NCI-H1048 (cell line): ENCODE measurements at places on chromosomes 6 and 20.

DNA sequence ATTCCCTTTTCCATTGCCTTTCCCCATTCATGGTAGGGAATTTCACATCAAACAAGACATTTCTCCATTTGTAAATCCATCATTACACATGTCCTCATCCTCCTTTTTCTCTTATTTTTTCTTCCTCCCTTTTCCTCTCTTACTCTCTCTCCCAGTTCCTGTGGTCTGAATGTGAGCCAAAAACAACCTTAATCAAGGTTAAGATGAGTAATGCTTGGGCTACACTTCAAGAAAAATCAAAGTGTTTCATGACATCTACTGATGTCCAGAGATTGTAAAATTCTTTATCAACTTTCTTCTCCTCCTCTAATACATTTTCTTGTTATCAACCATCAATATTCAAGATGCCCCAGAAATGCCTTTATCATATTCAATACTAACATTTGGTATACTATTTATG lies 208.0 kb upstream of the PRND start:
- DNase-seq, result no peak

GRCh38 chr20:48658198-48658476 lies 169.7 kb downstream of the PREX1 start:
- no peak for DNase-seq

DNA sequence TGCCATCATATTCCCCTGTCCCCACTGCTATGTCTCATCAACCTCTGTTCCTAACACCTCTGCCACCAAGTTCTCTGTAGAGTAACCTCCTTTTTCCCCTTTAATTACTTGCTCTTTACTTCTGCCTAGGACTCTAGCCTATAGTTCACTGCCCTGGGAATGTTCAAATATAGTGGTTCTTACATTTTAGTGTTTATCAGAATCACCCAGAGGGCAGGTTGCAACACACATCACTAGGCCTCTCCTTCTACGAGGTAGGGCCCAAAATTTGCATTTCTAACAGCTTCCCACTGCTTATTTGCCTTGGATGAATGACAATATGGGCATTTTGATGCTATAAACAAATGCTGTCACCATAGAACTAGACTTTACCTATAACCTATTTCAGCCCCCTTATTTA lies 23.1 kb upstream of the C6orf141 start:
- DNase-seq, result peak; percentile 79

DNA sequence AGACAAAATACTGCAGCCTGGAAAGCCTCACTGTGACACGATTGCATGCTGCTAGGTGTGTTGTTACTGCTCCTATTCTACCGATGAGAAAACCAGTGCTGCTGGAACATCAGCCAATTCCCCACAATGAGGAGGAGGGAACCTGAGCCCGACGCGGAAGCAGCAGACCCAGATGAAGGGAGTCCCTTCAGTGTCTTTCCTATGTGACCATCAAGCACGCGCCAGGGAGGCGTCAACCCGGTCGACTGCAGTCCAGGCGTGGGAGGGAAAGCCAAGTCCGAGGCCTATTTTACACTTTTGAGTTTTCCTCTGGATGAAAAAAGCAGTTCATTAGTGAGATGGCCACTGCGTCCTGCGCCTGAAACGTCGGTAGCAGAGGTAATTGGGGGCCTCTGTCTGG lies 63.3 kb downstream of the STK35 start:
- no peak for DNase-seq

GRCh38 chr6:150175586-150176151 lies 32.8 kb downstream of the PPP1R14C start:
- no peak for DNase-seq

DNA sequence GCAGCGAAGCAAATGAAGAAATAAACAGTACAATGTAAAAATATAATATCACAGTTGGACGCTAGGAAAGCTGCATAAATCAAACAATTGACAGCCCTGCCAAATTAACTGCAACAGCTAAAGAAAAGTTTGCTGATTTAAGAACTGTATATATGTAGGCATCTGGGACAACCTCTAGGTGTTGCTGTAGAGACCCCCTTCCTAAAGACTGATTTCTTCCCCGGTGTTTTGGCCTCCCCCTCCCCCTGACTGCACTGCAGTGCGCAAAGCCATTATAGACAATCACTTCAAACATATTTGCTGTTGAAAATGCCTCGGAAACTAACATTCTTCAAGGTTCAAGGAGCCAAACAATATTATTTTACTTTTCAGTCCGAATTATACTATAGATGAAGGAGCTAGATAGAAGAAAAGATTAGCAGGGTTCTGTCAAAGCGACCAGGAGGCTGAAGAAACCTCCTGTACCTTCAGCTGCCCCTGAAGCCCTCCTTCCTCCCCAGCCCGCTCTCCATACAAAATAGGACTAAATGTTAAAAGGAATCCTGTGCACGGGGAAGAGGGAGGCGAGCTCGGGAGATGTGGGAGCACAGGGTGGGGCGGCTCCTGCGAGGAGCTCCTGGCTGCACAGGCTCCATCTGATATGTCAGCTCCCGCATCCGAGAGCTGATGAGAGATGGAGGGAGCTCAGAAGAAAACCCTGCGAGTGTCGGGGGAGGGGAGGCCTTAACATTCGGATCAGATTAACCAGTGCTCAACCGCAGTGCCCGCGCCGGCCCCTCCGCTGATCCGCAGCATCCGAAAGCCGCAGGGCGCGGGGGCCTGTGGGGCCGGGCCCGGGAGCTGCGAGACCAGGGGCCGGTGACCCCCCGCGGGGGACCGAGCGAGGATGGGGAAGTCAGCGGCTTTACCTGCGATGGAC lies 822 bp downstream of the ELOVL4 start:
- no peak for DNase-seq

DNA sequence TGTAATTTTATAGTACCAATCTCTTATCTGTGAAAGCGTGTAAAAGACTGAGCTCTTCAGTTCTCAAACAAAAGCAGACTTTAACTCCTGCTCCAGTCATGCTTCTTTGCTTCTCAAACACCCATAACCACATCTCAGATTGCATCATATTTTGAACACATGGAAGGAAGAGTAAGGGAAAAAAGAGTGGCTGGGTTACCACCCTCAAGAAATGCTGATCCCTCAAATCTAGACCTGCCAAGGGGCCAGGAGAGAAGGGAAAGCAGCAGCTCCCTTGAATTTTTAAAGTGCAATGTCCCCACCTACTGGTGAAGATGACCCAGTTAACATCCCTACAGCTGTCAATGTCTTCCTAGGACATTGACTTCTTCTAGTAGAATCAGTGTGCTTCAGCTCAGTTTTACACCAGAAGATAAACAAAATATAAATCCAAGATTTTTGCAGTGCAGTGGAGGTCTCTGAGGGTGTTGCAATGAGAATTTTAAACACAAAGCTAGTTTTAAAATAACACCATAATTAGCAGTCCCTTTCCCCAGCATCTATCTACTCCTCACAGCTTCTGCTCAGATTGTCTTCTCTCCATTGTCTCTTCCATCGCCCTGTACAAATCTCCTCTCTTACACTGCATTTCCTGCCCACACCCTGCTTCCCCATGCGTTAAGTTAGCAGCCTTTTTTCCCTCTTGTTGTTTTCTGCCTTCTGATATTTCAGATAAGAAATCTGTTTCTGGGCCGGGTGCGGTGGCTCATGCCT lies 22.6 kb upstream of the HLA-DQB2 start:
- no peak for DNase-seq

- DNase-seq, result no peak
Observed at GRCh38 chr6:169141671-169142537, 111.7 kb downstream of the THBS2 start.

DNA sequence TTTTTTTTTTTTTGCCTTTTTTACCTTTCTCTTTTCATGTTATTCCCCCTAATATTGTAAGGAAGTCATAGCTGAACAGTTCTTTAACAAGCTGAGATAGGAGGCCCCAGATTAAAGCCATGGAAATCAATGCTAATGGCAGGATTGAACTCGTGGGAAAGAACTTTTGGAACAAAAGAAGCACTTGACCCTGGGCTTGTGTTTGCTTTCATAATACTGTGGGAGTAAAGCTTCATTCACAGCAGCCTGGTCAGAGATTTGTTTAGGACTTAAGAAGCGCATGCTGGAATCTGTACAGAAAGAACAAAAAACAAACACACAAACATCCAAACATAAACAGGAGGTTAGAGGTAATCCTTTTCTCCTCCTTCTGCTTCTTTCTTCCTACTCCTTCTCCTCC lies 5.1 kb downstream of the HEY2 start:
- DNase-seq, result no peak

DNA sequence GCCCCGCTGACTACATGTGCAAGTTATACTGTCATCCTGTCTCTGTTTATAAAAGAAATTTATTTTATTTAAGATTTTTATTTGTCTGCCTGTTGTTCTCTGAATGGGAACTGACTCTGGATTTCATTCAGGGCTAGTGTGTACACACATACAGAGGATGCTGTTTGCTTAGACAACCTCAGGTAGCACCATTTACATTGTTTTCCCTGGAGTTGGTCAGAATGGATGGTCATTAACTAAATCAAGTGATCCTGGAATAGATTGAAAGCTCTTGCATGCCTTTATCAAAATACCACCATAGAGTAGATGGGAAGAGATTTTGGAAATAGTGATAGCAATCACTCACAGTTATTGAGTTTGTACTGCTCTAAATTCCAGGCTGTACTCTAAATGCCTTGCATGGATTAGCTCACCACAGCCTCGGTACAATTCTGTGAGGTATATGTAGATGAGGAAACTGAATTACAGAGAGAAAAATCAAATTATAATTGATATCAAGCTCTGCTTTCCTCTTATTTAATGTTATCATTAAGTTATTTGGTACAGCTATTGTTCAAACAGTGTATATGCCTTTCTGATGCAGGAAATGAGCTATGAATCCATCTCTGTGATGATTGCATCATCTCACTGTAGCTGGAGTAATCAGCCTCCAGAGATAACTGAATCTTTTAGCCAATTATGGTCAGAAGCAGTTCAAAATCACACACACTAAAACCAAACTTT lies 51.9 kb downstream of the RNF217 start:
- DNase-seq, result no peak

DNA sequence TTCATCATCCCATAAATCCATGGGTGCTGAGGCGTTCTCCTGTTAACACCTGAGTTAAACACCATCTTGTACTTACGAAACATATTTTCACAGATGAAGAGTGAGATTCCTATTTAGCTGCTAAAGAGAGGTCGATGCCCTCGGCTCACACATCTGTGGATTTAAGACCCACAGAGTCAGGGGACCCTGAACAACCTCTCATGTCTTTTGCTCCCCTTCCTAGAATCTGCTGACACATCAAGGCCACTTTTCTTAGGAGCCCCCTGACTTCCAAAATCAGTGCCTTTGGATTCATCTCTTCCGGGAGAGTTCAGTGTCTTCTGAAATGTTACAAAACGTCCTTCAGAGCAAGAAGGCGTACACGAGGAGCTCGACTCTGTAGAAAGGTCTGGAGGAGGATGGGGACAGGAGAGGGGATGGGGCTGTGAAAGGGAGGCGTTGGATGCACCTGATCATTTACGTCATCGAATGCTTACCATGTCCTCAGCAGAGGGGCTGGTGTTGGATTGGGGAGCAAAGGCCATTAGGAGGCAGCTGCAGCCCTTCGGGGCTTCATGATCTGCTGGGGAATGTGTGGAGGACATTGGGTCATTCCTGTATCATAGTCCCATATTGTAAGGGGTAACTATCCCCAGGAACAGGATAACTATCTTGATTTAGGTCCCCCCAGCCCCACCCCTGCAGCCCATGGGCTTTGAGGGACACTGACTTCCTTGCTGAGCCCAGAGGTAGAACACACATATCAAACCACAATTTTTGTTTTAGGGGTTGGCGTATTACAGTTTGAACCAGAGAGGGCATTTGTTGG lies 22.9 kb downstream of the BANF2 start:
- no peak for DNase-seq

DNA sequence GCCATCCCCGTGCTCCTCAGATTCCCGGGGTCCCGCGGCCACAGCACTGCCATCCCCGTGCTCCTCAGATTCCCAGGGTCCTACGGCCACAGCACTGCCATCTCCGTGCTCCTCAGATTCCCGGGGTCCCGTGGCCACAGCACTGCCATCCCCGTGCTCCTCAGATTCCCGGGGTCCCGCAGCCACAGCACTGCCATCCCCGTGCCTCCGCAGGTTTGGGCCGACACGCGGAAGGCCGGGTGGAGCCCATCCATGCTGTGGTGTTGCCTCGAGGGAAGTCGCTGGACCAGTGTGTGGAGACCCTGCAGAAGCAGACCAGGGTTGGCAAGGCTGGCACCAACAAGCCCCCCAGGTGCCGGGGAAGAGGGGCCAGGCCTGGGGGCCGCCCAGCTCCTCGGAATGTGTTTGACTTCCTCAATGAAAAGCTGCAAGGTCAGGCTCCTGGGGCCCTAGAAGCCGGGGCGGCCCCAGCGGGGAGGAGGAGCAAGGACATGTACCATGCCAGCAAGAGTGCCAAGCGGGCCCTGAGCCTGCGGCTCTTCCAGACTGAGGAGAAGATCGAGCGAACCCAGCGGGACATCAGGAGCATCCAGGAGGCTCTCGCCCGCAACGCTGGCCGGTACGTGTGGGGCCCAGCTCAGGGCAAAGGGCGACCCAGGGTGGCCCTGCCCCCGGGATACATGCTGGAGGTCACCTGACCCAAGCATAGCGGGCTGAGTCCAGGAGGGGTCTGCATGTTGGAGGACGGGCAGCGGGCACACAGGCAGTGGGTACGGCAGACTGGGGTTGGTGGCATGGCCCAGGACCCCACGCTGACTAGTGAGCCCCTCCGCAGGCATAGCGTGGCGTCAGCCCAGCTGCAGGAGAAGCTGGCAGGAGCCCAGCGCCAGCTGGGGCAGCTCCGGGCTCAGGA lies 1.3 kb upstream of the LIME1 start:
- no peak for DNase-seq

GRCh38 chr6:88024696-88025095 lies 22.9 kb upstream of the SPACA1 start:
- no peak for DNase-seq

DNA sequence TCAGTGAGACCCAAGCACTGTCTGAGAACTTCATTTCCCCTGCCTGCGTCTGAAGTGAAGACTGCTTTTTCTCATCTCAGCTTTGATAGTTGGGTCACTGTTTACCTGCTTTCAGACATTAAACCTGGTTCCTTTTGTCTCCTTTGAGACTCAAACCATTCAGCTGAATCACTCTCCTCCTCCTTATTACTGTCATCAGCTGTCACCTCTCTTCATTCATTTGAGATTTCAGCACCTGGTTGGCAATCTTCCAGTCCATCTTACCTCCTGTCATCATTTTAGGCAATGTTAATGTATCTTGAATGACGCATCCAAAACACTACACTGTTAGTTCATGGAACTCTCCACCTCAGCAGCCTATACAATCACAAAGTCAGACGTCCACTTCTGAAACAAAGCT lies 34.3 kb upstream of the SOX4 start:
- no peak for DNase-seq
